Glomerular endothelial cell (primary cell): ENCODE measurements at places on chromosomes 3 and 15. TPM values are rescaled to one million over a fixed set of nuclear protein-coding genes. Genes with fewer than 3 reads are reported as not detected.

GRCh38 chr15:33959844-33960548 is 8.3 kb upstream of the CHRM5 start:
- DNase-seq, result no peak

DNA sequence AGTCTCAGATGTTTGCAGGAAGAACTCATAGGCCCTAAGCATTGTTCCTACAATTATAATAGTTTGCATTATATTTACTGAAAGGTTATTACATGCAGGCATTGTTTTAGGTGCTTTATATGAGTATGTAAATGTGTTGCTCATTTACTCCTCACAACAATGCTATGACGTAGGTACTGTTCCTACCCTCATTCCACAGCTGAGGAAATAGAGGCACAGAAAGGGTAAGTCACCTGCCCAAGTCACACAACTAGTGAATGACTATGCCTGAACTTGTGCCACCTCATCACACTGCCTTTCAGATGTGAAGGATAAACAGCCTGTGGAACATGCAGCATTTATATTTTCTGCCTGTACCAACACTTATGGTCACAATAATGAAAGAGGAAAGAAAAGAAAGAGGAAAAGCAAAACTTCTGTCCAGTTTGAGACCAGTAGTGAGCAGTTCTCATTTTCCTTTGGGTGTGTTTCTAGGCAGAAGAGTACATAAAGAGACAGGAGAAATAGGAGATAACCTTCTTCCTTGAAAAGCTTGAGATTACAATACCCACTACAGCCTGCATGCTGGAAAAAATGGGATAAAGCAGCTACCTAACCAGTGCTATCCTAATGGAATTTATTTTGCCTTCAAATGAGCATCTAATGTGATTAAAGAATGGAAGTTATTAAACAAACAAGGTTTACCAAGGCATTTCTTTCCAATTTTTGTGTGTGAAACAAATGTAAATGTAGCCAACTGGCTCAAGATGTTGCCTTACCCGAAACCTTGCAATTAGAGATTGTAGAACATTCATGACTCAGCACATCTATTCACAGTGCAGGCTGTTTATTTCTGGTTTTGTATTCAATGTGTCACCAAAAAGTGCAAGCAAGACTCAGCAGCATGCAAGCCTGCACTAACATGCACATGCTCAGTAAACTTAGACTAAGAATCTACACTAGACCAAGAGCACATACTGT is 20.5 kb upstream of the ENTPD3 start:
- DNase-seq, result no peak

- no peak for DNase-seq
These were observed 8.4 kb downstream of the SHF start for GRCh38 chr15:45179221-45179985.

CACNA2D3 gene
- 0.05 TPM in 1 of 2 replicates, not detected in the other for total RNA-seq

MST1R gene
- total RNA-seq, result 0.10 and 0.18 TPM in 2 replicates
